ENCODE measurements at places on chromosomes 11 and 22. TPM values are rescaled to one million over a fixed set of nuclear protein-coding genes. Genes with fewer than 3 reads are reported as not detected.

The MIOX gene
- total RNA-seq, result not detected

The PLEKHA7 gene
- not detected for total RNA-seq

The MYO7A gene
- not detected for total RNA-seq

The PPP6R3 gene
- 123 TPM for total RNA-seq

The IL10RA gene
- total RNA-seq, result not detected

The BTG4 gene
- not detected for total RNA-seq

The MIEF1 gene
- 9.7 TPM for total RNA-seq

The OR51D1 gene
- total RNA-seq, result not detected

The TTC36 gene
- total RNA-seq, result not detected

GRCh38 chr11:71238285-71238875 is 14.0 kb downstream of the SHANK2 start:
- no peak for DNase-seq
- H3K36me3 ChIP-seq, result peaks cover 16% of the 10 kb centered on the region
- H3K27me3 ChIP-seq, result no peaks in the 10 kb centered on the region
- H3K4me3 ChIP-seq, result no peak overlapping the region
- no peak overlapping the region for H3K27ac ChIP-seq

DNA sequence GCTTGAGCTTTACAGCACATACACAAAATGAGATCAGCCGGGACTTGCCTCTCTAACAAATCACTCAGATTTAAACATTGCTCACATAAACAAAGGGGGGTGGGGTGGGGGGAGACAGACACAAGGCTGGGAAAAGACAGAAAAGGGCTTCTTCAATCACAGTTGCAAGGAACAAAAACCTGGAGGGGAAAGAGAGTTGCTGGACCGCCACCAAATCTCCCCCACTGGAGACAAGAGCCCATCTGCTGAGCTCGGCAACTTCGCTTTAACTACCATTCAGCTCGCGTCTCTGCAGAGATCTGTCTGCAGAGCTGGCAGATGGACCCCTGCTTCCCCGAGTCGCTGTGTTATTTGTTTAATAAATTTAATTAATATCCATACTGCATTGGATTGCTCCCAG is 165.0 kb downstream of the RCN1 start:
- no peak for DNase-seq
- peaks cover 18% of the 10 kb centered on the region for H3K27me3 ChIP-seq
- H3K36me3 ChIP-seq, result no peaks in the 10 kb centered on the region
- H3K4me3 ChIP-seq, result no peak overlapping the region
- H3K4me1 ChIP-seq, result no peaks in the 10 kb centered on the region
- no peak overlapping the region for H3K27ac ChIP-seq

- H3K4me1 ChIP-seq, result peaks cover 15% of the 10 kb centered on the region
- no peaks in the 10 kb centered on the region for H3K36me3 ChIP-seq
- H3K4me3 ChIP-seq, result no peak overlapping the region
Observed at GRCh38 chr22:26887456-26887855, 230.1 kb downstream of the MIAT start.
